Globus pallidus (tissue), 1 donor: ENCODE measurements at places on chromosomes 7 and 10.
A peak's percentile ranks its signal among the peaks of the same experiment; 100 is the strongest.

- DNase-seq = peak; percentile 43
Observed at GRCh38 chr10:32417911-32418547, 27.9 kb upstream of the CCDC7 start.

DNA sequence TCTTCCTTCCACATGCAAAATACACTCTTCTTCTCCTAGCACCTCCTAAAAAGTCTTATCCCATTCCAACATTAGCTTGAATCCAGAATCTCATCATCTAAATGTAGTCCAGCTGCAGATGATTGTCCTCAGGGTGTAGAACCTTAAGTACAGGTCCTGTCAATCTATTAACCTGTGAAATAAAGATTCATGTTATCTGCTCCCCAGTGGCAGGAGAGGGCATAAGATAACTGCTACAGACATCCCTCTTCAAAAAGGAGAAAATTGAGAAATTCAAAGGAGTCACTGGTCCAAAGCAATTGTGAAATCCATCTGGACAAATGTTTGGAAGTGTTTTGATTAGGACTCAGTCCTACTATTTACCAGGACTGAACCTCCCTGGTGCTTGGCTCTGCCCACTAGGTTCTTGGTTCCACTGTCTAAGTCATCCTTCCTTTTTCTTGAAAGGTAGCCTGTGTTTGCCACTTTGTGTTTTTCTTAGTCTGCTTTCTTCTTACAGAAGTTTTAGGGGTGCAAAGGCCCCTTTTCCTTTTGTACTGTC, 96.2 kb downstream of the ADD3 start:
- no peak for DNase-seq

DNA sequence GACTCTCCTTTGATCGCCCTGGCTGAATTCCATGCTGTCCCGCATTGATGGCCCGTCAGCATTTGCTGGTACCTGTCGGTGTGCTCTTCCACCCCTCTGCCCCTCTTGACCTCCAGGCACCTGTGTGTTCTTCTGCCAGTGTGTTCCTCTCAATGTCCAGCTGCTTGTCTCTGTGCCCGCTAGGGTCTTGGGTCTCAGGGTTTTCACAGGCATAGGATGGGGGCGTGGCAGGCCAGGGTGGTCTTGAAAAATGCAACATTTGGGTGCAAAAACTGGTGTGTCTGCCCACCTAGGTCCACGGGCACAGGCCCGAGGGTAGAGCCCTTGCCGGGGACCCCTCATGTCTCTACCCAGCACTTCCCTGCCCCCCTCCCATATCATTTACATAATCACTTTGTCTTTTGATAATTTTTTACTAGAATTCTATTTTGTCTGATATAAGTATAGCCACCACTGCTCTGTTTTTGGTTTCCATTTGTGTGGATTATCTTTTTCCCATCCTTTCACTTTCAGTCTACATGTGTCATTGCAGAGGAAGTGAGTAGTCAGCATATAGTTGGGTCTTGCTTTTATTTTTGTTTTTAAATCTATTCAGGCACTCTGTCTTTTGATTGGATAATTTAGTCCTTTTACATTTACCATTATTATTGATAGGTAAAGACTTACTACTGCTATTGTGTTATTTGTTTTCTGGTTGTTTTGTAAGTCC, 46.6 kb upstream of the ADRA2A start:
- no peak for DNase-seq

DNA sequence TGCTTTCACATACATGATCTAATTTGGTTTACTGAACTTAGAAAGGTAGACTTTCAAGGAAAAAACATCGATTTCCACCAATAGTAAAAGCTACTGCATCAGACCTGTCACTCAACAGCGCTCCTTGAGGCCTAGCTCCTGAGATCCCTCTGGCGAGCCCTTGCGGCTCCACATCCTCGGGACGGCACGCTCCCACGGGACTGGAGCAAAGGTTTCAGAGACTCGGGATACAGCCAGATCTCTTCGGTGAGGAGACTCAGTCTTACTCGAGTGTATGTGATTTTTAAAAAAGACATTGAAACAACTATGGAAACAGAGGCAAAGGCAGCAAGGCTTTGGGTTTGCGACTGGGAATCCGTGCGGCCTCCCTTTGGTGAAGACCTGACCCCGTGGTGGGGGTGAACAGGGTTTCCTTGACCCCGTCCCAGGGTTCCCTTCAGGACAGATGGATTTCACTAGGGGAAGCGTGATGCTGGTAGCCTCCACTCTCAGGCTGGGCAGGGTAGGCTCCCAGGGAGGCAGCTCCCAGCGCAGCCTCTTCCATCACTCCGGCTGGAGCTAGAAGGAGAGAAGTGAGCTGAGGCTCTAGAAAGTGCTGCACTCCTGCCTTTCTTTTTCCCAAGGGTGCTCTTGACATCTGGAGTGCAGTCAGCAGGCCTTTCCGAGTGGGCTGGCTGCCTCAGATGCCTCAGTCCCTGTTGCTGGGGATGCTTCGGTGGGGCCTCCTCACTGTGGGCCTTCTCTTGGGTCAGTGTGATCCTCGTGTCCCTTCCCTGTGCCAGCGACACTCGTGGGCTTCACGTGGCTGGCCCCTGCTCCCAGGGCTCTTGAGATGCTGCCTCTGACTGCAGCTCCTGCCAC, 5.8 kb upstream of the ATP6V0E2 start:
- no peak for DNase-seq

GRCh38 chr7:76125560-76125959, 76.1 kb upstream of the SRRM3 start:
- no peak for DNase-seq

- no peak for DNase-seq
Observed at GRCh38 chr10:60735244-60735643, 43.0 kb upstream of the CDK1 start.

DNA sequence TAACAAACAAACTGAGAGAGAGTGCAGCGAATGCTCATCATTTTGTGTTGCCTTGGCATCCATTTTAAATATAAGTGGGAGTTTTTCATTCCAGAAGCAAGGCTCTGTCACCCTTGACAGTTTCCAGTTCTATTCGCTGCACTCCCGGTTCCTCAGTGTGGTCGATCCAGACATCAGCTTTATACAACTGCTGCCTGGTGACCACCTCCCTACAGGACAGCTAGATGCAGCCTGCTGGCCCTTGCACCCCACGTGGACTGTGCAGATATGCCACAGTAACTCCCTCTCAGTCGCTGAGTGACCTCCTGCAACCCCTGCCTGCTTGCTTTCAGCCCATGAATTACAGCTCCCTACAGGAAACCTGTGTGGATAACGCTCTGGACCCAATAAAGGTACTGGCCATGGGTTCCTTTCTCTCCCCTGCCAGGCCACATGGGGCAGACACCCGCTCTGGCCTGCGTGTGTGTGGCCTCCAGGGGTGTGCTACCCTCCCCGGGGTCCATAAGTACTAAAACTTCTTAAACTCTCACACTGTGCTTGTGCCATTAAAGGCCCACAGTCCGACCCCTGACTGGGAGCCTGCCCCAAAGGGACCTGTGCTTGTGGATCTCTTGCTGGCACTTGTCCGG, 23.6 kb downstream of the BEND7 start:
- DNase-seq = no peak

- no peak for DNase-seq
Observed at GRCh38 chr7:100943693-100944092, 5.6 kb upstream of the MUC3A start.

DNA sequence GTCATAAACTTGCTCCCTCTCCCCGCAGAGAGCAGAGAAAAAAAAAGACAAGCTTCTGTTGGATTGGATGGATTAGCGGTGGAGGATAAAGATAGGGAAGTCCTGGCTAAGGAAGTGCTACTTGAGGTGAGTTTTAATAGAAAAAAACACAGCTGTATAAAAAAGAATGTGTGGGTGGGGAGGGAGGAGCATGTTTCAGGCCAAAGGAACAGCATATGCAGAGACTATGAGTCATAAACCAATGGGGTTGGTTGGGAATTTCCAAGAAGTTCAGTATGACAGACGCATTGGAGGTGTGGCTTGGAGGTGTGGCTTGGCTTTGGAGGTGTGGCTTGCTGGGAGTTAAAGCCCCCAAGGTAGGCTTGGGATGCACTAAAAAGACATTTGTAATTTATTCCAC, 103.0 kb upstream of the LSM8 start:
- DNase-seq = no peak

DNA sequence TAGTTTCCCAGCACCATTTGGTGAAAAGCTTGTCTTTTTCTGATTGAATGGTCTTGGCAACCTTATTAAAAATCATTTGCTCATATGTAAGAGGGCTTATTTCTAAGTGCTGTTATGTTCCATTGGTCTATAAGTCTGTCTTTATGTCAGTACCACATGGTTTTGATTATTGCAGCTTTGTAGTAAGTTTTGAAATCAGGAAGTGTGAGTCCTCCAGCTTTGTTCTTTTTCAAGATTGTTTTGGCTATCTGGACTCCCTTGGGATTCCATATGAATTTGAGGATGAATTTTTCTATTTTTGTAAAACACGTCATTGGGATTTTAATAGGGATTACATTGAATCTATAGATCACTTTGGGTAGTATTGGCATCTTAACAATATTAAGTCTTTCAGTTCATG, 5.4 kb downstream of the KIF11 start:
- no peak for DNase-seq

- DNase-seq = peak; percentile 88
Observed at GRCh38 chr10:61902445-61903220, 1.1 kb downstream of the ARID5B start.

DNA sequence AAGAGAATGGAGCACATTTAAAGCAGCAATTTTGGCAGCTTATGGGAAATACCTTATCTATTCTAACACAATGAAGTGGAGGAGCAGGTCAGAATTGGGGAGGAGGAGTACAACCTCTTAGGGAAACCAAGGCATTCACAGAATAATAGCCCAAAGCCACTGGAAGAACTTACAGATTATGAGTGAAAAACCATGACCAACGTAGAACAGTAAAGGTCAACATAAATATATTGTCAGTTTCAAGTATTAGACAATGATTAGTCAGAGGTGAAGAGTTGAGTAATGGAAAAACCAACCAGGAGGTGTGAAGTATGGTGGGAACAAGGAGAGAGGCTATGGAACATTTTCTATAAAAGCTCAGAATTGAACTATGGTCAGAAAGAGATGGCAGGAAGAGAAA, 304.3 kb upstream of the SP4 start:
- DNase-seq = no peak

- DNase-seq = no peak
Observed at GRCh38 chr10:14184841-14185315, 145.8 kb downstream of the FRMD4A start.

DNA sequence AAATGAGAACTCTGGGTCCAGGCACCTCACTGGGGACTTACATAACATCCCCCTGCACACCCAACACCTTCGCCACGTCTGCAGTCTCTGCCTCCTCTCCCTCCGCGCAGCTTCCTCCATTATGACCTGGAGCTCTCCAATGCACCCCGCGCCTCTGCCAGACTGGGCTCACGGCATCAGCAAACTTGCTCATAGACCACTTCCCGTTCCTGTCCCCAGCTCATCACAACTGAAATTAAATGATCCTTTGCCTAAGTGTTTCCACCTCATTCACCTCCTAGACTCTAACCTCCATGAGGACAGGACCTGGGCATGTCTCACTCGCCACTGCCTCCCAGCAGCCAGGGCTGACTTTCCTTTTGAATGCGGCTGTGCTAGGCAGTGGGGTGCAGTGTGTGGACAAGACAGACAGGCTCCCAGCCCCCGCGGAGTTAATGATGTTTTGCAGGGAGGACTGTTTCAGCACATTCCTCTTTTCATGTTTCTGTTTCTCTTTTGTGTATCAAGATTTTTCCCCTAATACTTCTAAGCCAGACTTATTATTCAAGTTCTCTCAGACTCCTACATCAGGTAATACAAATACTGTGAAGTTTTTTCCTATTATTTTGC, 18.8 kb downstream of the CHST15 start:
- no peak for DNase-seq

GRCh38 chr10:27643301-27643700, 102.3 kb downstream of the MKX start:
- no peak for DNase-seq

DNA sequence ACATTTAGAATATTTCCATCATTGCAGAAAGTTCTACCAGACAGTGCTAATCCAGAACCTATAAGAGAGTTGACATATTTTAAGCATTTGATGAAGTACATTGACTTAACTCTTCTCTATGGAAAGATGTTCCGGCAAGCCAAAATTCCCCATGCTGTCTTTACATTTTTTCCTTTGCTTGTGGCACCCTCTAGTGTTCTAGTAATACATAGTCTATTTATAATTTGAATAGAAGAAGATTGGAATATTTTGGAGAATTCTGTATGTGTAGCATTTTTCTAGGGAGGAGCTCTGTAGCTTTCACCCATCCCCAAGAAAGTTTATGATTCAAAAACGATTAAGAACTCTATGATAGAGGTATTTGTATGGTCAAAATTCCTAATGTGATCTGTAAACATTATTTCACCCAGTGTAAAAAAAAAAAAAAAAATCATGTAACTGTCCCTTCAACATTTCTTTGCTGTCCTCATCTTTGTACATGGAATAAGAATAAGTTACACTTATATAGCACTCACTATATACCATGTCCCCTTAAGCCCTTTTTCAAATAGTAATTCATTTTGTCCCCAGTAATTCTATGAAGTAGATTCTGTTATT, 33.2 kb downstream of the NRF1 start:
- peak; percentile 68 for DNase-seq

DNA sequence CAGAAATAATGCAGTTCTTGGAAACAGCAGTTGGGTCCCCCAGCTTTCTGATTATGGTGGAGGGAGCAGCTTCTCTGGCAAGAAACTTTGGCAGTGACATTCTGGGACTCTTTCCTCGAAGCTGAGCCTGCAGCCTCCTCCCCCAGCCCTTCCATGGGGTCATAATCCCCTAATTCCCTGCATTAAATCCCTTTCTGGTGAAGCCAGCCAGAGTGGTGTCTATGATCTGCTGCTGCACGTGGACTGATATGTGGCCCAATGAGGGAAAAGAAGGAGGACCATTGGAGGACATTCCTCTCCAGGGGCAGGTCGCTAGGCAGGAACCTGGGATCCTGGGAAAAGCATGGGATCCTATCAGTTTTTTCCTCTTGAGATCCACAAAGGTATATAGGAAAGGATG, 470.5 kb downstream of the RPS24 start:
- DNase-seq = no peak

GRCh38 chr10:66862687-66863258, 63.1 kb upstream of the LRRTM3 start:
- DNase-seq = no peak

GRCh38 chr7:94244760-94245159, 149.9 kb upstream of the COL1A2 start:
- no peak for DNase-seq

DNA sequence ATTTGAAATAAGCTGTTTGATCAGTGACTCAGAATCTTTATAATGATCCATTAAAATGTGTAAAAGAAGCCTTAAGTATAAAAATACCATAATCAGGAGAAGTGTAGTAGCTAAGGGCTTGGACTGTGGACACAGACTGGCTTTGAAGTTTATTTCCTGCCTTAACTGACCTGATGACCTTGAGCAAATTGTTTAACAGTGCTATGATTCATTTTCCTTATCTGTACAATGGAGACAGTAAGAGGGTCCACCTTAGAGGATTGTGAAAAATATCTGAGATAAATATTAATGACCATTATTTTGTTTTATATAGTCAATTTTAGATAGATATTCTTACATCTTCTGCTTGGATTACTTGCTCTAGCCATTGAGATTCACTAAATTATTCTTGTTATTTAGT, 13.3 kb upstream of the RPA3 start:
- no peak for DNase-seq

- DNase-seq = no peak
Observed at GRCh38 chr10:12081879-12082557, 13.3 kb downstream of the DHTKD1 start.

GRCh38 chr10:97320480-97321031, 1.5 kb downstream of the FRAT1 start:
- peak; percentile 15 for DNase-seq

GRCh38 chr10:75427951-75428350, 3.5 kb upstream of the LRMDA start:
- no peak for DNase-seq

- no peak for DNase-seq
Observed at GRCh38 chr7:55017841-55018240, 976 bp upstream of the EGFR start.
